Dermis microvascular lymphatic vessel endothelial cell (primary cell): ENCODE measurements at places on chromosomes 6 and 20. TPM values are rescaled to one million over a fixed set of nuclear protein-coding genes. Genes with fewer than 3 reads are reported as not detected.
A peak's percentile ranks its signal among the peaks of the same experiment; 100 is the strongest.

GRCh38 chr6:146850238-146850896 is 251.6 kb downstream of the ADGB start:
- no peak for DNase-seq

DNA sequence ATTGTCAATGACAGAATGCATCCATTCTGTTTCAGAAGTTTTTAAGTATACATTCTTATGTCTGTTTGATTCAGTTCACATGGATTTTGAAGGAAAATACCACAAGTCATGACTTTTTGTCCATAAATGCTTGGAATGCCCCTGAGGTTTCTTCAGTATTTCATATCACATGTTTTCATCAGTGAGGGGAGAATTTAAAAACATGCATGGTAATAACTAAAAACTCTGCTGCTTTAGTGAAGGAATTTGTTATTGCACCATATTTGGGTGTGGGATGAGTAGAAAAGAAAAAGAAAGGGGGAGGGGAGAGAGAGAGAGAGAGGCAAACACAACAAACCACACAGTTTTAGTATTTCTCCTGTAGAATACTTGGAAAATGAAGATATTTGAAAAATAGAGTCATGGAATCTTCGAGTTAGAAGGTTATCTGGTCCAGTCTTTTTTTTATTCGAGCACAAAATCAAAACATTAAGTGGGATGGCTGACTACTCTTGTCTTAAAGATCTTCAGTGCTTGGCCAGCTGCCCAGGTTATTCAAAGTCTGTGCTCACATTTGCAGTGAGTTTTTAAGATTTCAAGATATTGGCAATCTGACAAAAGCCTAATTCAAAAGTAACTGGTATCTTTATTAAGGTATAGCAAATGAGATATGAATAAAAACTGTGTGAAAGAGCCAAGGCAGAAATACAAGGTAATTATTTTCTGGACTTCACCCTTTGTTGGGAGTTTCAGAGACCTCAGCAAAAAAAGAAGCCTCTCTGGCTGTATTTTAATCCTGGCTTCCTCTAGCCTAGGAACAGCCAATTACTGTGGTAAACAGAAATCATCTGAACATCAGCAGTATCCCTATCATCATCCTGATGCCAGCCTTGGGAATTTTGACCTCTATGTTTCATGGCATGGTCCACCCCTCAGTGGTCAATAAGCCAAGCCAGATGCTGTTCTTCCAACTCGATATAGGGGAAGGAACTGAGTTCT is 687.9 kb upstream of the CITED2 start:
- DNase-seq, result peak; percentile 55

DNA sequence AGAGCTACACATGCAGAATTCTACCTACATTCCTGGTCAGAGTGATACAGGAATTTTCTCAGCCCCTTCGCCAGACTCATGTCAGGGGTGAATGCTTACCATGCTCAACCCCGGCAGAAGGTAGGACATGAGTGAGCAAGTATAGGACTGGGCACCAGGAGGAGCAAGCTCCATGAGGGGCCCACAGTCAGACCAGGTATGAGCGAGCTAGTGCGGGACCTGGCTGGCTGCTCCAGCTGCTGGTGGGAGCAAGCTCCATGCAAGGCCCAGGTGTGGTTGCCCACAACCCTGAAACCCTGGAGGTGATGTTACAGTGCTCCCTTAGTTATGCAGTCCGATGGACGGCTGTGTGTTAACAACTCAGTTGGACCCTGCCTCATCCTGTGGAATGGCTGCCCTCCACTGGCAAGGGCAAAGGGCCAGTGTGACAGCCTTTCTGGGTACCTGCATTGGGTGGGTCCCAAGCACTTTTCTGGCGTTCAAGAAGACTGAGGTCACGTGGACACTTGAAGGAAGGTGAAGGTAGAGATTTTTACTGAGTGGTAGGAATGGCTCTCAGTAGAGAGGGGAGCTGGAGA is 503.5 kb upstream of the CITED2 start:
- no peak for DNase-seq

DNA sequence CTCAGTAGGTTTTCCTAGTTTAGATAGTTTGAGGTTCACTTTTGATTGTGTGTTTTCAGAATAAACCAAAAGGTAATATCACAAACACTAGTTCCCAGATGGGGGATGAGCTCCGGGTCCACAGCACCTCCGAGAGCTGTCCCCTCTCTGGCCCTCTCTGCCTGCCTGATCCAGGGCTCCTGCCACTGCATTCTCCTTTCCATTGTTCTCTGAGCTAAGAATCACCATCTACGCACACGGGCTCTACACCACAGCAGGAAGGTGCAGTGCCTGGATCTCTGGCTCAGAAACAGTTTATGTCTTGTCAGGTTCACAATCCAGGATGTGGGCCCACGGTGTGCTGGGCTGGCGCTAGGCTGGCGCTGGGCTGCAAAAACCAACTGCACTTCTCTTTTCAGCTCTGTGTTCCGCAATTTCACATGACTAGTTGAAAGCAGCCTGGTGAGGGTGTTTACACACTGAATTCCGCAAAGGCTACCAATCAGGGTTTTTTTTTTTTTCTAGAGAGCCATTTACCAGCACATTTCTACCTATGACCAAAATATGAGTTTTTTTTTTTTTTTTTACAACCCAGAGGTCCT is 167.5 kb downstream of the SOD2 start:
- no peak for DNase-seq

DNA sequence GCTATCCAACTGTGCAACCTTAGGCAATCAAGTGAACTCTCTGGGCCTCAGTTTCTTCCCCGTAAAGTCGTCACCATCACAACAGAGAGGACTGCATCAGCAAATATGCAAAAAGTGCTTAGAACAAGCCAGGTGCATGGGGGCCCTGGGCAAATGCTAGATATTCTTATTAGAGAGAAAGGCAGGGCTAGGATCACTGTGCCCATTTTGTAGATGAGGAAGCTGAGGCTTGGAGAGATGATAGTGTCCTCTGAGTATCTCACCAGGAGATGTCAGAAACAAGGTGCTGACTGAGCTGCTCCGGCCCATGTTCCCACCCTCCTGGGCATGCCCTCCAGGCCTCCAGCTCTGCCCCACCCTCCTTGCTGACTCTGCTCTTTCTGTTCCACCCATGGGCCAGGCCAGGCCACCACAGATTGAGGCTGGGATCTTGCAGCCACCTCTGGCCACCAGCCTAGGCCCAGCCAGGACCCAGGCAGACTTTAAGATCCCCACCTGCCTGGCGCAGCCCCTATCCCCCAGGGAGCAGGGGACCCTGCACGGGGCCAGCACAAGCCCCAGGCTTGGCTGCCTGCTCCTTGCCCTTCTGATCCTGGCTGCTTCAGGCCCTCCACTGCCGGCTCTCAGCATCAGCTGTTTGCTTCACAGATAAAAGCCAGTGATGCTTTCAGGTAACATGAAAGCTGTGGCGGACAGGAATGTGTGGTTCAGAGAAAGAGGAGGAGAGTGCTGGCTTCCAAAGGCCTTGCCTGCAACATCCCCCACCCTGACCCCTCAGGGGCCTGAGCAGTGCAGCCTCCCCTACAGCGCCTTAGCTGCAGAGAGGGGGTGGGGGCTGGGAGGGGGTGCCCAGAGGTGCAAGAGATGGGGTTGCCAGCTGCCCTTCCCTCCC is 47.6 kb downstream of the GRM4 start:
- DNase-seq, result no peak

DNA sequence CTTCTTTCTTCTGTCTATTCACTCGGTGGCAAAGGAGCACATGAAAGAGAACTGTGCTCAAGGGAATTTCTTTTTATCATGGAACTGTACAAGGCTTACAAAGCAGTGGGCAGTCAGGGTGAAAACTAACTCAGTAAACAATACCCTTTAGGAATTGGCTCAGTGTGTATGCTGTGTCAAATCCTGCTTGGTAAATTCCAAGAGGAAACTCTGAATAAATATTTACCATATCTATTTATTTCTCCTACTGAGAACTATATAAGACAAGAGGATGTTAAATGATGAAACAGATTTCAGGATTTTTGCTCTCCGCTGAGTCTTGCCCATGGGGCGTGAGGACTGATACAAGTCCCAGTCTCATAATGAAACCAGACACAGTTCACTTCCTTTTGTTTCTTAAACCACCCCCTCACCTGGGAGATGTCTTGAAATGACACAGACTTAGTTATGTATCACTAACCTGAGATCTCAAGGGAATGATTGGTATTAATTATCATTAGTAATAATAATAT is 188.8 kb downstream of the BACH2 start:
- no peak for DNase-seq

DNA sequence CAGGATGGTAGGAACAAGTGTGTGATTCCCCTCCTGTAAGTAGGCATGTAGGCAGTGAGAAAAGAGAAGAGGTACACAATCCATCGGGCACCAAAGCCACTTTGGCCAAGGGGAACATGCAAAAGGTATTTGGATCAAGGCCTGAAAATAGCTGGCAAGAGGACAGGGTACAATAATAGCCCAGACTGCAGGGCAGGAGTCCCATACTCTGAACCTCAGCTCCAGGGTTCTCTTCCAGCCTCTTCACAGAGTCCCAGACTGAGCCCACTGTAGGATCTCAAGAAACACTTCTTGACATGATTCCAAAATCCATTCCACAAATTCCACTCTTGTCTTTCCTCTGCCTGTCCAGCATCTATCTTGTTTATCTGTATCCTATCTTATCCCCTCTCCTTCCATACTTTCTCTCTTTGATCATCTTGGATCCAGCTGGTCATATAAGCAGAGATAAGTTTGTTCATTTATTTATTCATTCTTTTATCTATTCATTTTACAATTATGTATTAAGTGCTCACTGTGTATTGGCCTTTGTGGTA is 19.7 kb downstream of the ACSS2 start:
- no peak for DNase-seq

GRCh38 chr6:130964289-130964688 is 98.8 kb downstream of the EPB41L2 start:
- no peak for DNase-seq

DNA sequence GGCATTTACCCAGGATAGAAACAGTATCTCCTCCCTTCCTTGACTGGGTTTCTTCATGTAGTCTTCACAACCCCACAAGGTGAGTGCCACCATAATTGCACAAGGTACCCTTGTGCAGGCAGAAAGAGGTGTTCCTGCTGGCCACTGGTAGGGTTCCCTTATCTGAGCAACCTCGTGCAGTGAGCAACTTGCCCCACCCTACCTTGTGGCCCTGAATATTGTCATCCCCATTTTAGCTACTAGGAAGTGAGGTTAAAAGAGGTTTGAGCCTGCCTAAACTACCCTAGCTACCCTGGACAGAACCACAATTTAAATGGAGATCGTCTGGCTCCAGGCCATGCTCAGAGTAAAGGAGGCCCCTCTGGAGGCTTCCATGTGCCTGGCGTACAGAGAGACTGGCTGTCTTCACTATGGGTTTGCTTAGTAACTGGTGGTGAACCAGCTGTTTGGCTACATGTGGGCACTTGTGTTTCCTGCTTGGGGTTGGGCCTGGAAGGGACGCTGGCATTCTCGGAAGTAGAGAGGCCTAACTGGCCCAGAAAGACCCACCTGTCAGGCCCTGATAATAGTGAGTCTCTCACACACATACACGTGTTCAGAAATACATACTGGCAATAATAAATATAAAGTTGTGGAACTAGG is 148.8 kb downstream of the LRFN2 start:
- no peak for DNase-seq

GRCh38 chr6:17022604-17023003 is 79.2 kb upstream of the STMND1 start:
- no peak for DNase-seq

DNA sequence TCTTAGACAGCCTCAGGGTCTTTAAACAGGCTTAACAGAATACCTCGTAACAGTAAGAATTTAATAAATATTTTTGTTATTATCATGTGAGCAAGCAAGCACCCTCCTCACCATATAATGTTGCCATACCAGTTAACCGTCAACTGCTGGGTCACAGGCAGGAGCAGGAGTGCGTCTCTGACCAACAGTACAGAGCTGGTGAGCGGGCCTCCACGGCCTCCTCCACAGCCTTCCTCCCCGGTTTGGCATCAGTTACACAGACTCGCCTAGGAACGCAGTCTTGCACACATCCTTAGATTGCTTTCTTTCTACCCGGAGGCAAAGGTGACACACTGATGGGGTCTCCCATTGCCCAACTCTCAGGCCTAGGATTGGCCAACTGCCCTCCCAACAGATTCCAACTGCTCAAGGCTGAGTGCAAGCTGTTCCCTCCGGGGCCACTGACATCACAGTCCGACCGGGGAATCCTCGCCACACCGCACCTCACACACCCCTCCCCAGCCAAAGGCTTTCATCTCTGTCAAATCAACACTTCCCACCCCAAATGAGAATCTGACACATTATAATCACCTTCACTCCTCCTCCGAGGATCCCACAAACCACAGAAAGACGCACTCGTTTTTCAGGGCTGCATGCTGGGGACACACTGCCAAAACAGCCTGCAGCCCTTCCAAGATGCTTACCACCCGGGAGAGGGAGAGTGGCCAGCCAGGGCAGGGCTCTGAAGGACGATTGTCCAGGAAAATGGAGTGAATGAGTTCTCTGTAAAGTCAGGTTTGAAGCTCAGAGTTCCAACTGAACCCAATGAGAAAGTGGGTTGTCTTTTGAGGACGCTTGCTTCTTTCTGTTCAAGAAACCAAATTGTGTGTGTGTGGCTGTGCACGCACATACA is 63.2 kb downstream of the PDE10A start:
- DNase-seq, result no peak

DNA sequence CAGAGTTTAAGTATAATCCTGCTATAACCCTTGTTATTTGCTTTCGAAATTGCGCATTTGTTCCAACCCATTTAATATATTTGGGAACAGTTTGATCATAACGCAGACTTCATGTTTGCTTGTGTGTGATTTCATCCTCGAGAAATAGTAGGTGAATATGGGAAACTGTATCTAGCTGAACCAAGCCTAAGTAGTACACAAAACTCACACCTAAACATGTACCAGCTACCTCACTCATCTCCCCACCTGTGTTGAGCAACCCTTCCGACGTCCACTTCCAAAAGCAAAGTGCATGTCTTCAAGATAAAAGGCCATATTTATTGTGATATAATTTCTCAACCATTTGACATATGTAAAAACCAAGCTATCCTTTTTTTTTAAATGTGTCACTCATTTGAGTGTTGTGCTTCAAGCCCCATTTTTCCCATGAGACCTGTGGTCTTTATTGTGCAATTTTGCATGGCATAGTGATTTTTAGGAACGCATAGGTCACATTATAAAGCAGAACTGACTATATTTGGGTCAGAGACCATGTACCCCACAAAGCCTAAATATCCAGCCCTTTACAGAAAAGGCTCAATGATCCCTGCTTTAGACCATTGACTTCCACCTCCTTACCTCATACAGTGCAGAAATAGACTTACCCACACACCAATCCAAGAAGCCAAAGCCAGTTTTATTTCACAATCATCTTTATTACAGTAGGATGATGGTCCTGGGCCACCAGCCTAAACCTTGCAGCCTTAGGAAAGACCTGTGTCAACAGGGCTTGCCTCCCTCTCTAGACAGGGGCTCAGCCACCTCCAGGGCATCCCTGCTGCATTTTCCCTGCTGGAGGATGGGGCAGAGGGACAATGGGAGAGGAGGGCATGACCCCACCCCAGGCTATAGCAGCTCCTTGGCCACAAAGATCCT is 7.1 kb downstream of the CCND3 start:
- no peak for DNase-seq

RAET1L gene
- total RNA-seq, result not detected in 2 replicates

ANKEF1 gene
- total RNA-seq, result 0.76 and 1.2 TPM in 2 replicates

APOBEC2 gene
- total RNA-seq, result not detected in 2 replicates

TMEM217 gene
- total RNA-seq, result 8.6 and 11.3 TPM in 2 replicates

TLDC2 gene
- 0.13 TPM in 2 replicates for total RNA-seq

TAF4 gene
- 2.3 and 3.7 TPM in 2 replicates for total RNA-seq
